Glomerular endothelial cell (primary cell): ENCODE measurements at places on chromosomes 6 and 20. TPM values are rescaled to one million over a fixed set of nuclear protein-coding genes. Genes with fewer than 3 reads are reported as not detected.

Gene BFSP1
- 5.5 and 6.4 TPM in 2 replicates for total RNA-seq

Gene LYRM2
- 14.2 and 14.8 TPM in 2 replicates for total RNA-seq

Gene SMIM13
- 16.3 and 18.3 TPM in 2 replicates for total RNA-seq

Gene HECA
- 16.4 and 19.3 TPM in 2 replicates for total RNA-seq

Gene LY6G5C
- 3.7 and 4.1 TPM in 2 replicates for total RNA-seq

Gene LGSN
- total RNA-seq = not detected in 2 replicates

Gene MOXD1
- 5.5 and 7.5 TPM in 2 replicates for total RNA-seq
